ENCODE measurements at places on chromosomes 5 and 9. TPM values are rescaled to one million over a fixed set of nuclear protein-coding genes. Genes with fewer than 3 reads are reported as not detected.

Gene FOXD4L3
- not detected for total RNA-seq

Gene PCDHGB7
- 14.6 TPM for total RNA-seq

Gene POLK
- 54.5 TPM for total RNA-seq

Gene POLR3G
- total RNA-seq = 6.3 TPM

Gene SELENOP
- 965 TPM for total RNA-seq

GRCh38 chr5:14628346-14628745 is 36.2 kb upstream of the OTULIN start:
- H3K4me3 ChIP-seq = no peak overlapping the region
- H3K27me3 ChIP-seq = no peaks in the 10 kb centered on the region
- H3K4me1 ChIP-seq = no peaks in the 10 kb centered on the region
- no peak for DNase-seq
- H3K36me3 ChIP-seq = no peaks in the 10 kb centered on the region

DNA sequence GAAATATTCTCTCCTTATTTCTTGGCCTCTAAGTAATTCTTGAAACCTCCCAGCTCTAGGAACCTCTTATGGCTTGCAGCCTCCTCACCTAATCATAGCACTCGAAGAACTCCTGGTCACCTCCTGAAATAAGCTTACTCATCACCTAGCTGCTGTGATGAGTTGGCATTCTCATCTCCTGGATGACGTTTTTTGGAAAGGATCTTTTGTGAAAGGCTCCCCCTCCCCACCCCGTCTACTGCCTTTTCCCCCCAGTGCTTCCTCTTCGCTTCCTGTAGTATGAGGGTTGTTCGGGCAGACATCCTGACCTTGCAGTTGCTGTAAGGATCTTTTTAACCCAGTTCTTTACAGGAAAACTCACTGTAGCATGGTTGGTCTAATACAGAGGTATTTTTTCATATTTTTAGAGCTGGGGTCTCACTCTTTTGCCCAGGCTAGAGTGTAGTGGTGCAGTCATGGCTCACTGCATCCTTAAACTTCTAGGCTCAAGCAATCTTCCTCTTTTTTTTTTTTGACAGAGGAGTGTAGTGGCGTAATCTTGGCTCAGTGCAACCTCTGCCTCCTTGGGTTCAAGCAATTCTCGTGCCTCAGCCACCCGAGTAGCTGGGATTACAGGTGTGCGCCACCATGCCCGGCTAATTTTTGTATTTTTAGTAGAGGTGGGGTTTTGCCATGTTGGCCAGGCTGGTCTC is 41.8 kb downstream of the ARHGAP26 start:
- no peak for DNase-seq
- no peak overlapping the region for H3K4me3 ChIP-seq
- no peaks in the 10 kb centered on the region for H3K27me3 ChIP-seq
- H3K36me3 ChIP-seq = no peaks in the 10 kb centered on the region

DNA sequence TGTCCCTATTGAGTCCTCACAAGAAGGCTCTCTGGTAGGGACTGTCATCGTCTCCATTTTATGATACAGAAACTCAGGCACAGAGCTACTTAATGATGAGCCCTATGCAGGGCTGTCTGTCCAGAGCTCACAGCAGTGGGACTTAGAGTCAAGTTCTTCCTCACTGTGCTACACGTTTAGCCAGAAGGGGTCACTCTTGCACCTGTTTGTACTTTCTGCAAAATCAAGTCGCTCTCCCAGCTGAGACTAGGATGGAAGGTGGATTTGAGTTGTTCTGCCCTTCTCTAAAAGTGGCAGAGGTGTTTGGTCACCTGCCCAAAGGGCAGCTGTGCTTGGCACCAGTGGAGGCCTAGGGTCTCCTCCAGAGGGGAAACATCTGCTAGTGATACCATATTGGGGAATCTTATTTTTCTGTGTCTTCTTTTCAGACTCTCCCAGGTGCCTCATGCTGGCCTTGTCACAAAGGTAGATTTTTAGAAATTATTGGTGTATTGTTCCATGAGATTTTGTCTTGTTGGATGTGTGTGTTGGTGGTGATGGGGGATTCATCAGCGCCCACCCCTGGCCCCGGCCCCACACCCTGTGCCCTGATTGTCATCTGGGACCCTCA is 104.2 kb downstream of the PPARGC1B start:
- H3K4me1 ChIP-seq = no peaks in the 10 kb centered on the region
- H3K36me3 ChIP-seq = no peaks in the 10 kb centered on the region
- no peaks in the 10 kb centered on the region for H3K27me3 ChIP-seq
- H3K4me3 ChIP-seq = no peak overlapping the region
- DNase-seq = no peak

GRCh38 chr5:102654559-102655349 is 100.4 kb upstream of the PAM start:
- H3K4me1 ChIP-seq = no peaks in the 10 kb centered on the region
- no peak for DNase-seq
- no peak overlapping the region for H3K27ac ChIP-seq
- H3K36me3 ChIP-seq = no peaks in the 10 kb centered on the region

- H3K4me3 ChIP-seq = no peak overlapping the region
- H3K4me1 ChIP-seq = no peaks in the 10 kb centered on the region
- peaks cover 19% of the 10 kb centered on the region for H3K36me3 ChIP-seq
- no peak overlapping the region for H3K27ac ChIP-seq
Observed at GRCh38 chr9:92360083-92360482, 34.3 kb downstream of the CENPP start.

DNA sequence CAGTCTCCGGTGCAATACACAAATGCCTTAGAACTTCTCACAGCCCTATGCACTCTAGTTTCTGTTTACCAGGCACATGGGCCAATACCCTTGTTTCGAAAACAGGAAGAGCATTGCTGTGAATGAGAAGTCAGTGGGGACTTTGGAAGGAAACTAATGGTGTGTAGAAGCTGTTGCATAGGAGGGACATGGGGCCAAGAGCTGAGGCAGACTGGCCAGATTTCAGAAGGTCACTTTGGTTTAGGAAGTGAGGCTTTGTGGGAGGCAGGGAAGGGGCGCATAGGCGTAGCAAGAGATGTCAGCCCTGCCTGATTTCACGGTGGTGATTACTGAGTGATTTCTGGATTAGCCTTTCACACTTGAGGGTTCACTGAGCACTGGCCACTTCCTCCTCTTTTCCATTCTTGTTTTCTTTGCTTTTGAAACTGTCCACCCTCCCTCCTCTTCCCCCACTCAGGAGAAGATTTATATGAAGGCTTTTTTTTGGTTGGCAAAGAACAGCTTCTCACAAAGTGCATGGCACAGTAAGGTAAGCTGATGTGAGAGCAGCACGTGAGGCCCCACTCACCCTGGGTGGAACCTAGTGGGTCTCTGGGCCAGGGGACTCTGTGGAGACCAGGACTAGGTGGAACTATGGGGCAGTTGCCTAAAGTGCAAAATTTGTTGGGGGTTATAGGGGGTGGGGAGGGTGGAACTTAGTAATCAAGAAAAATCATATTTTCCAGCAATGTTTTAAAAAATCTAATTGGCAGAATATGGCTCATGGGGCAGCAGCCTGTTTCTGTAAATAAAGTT is 6.1 kb upstream of the TMEM252 start:
- H3K4me3 ChIP-seq = no peak overlapping the region
- H3K4me1 ChIP-seq = no peaks in the 10 kb centered on the region
- no peaks in the 10 kb centered on the region for H3K36me3 ChIP-seq
- no peaks in the 10 kb centered on the region for H3K27me3 ChIP-seq
- DNase-seq = peak; percentile 39

GRCh38 chr5:18305288-18305924 is 671.1 kb downstream of the TAF11L14 start:
- H3K4me3 ChIP-seq = no peak overlapping the region
- H3K27ac ChIP-seq = no peak overlapping the region
- H3K4me1 ChIP-seq = no peaks in the 10 kb centered on the region
- no peak for DNase-seq
- no peaks in the 10 kb centered on the region for H3K36me3 ChIP-seq
- no peaks in the 10 kb centered on the region for H3K27me3 ChIP-seq

DNA sequence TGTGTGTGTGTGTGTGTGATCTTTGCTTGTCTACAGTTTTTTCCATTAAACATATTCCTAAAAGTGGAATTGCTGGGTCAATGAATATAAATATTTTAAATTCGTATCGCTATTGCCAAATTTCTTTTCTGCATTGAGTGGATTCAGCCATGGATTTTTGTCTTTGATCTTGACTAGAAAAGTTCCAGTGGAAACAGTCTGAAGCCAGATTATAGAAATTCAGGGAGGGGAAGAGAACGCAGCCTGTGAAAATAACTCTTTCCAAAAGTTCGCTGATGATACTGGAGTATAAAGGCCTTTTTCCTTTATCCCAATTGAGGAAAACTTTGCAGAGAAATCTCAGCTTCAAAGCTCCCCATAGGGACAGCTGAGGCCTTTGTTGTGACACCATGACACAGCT is 292.3 kb upstream of the CD180 start:
- DNase-seq = no peak
- no peak overlapping the region for H3K27ac ChIP-seq
- H3K4me3 ChIP-seq = no peak overlapping the region
- H3K27me3 ChIP-seq = no peaks in the 10 kb centered on the region

DNA sequence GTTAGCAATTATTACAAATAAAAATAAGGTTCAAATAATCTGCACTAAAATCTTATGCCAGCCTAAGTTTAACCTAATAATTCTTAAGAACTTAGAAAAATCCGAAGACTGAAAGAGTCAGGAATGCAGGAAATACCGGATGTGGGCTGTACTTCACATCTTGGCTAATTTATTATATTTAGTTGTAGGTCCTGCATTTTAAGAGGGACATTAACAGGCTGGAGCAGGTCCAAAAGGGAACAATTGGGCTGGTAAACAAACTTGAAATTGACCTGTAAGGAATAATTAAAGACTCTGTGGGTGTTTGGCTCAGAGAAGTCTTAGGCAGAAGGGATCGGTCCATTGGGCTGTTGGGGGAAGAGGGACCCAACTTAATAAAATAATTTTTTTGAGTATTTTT is 18.4 kb downstream of the GLRA1 start:
- no peak for DNase-seq
- H3K4me3 ChIP-seq = no peak overlapping the region
- H3K27me3 ChIP-seq = no peaks in the 10 kb centered on the region

DNA sequence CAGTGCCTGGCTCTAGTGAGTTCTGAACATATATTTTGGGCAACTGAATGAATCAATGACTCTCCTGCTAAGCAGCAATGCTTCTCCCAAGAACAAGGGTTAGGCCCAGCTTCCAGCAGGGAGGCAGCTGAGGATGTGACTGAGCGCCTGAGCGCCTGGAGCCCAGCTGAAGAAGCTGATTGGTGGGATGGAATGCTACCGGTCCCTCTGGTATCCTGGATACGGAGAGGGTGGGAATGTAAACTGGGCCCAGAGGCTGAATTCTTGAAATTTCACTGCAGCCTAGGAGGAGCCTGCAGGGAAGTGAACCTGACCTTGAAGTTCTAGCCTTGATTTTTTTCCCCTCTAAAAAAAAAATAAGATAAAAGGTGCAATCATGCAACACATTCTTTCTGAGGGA is 43.2 kb downstream of the WWC1 start:
- H3K27ac ChIP-seq = no peak overlapping the region
- no peaks in the 10 kb centered on the region for H3K27me3 ChIP-seq
- no peaks in the 10 kb centered on the region for H3K4me1 ChIP-seq
- no peaks in the 10 kb centered on the region for H3K36me3 ChIP-seq

DNA sequence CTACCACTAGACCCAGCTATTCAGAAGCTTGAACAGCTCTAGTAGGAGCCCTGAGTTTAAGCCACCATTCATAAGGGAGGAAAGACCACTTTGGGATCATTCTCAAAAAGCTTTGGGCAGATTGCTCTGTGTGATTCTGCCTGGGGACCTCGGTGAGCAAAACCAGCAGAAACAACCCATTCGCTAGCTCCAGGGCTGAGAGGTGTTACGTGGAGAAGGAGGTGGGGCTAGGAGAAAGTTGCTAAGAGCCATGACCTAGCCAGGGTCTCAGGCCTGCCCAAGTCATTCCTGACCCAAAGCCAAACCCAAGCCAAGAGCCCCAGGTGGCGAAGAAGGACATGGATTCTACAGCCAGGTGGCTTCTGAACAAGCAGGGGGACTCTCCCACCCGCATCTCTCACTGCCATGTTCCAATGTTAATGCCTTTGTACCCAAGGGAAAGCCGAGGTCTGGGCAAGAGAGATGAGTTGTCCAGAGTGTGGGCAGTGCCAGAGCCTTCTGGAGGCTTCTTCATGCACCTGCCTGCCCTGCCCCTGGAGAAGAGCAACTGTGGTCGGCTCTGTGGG is 4.0 kb upstream of the BARHL1 start:
- H3K27me3 ChIP-seq = peaks cover 6% of the 10 kb centered on the region
- no peak overlapping the region for H3K4me3 ChIP-seq
- H3K4me1 ChIP-seq = no peaks in the 10 kb centered on the region
- H3K36me3 ChIP-seq = no peaks in the 10 kb centered on the region
- no peak for DNase-seq
- H3K27ac ChIP-seq = no peak overlapping the region

- H3K4me3 ChIP-seq = no peak overlapping the region
- H3K27me3 ChIP-seq = no peaks in the 10 kb centered on the region
- no peak overlapping the region for H3K27ac ChIP-seq
- no peaks in the 10 kb centered on the region for H3K36me3 ChIP-seq
Observed at GRCh38 chr9:4604678-4605095, 57.4 kb upstream of the PLPP6 start.

GRCh38 chr5:79759848-79760247 is 70.2 kb downstream of the CMYA5 start:
- H3K4me1 ChIP-seq = no peaks in the 10 kb centered on the region
- H3K27me3 ChIP-seq = no peaks in the 10 kb centered on the region

DNA sequence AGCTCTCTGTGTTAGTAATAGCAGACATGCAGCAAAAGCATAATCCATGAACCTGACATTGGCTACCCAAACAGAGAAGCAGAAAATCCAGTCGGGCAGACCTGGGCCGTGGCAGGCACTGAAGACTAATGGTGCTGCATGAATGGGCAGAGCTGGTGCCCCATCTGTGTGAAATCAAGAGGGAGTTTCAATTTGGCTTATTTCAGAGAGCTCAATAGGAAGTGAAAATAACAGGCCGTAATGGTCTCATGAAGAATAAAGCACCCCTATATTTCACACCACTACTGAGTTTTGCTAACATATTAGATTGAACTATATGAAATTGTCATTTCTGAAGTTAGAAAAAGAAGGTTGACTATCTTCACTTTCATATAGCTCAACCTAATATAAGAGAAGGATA is 149.7 kb downstream of the ENC1 start:
- no peak for DNase-seq
- no peaks in the 10 kb centered on the region for H3K27me3 ChIP-seq
- no peak overlapping the region for H3K4me3 ChIP-seq
- H3K36me3 ChIP-seq = no peaks in the 10 kb centered on the region

DNA sequence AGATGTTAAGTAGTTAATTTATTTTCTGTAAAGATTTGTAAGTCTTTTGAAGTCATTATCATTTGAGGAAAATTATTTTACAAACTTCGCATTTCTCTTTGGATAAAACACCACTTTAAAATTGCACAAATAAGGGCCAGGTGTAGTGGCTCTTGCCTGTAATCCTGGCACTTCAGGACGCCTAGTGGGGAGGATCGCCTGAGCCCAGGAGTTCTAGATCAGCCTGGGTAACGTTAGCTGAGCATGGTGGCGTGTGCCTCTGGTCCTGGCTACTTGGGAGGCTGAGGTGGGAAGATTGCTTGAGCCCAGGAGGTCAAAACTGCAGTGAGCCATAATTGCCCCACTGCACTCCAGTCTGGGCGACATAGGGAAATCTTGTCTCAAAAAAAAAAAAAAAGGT is 185.5 kb downstream of the KDM4C start:
- H3K4me3 ChIP-seq = no peak overlapping the region
- H3K27me3 ChIP-seq = no peaks in the 10 kb centered on the region
- DNase-seq = no peak
- H3K27ac ChIP-seq = no peak overlapping the region
- H3K36me3 ChIP-seq = no peaks in the 10 kb centered on the region
- no peaks in the 10 kb centered on the region for H3K4me1 ChIP-seq

- no peak for DNase-seq
- H3K36me3 ChIP-seq = no peaks in the 10 kb centered on the region
- no peak overlapping the region for H3K27ac ChIP-seq
- no peak overlapping the region for H3K4me3 ChIP-seq
Observed at GRCh38 chr5:65876496-65876895, 49.9 kb upstream of the ERBIN start.

Measured in tibial nerve (tissue), 4 donors.